ENCODE measurements at places on chromosomes 6 and 20.

DNA sequence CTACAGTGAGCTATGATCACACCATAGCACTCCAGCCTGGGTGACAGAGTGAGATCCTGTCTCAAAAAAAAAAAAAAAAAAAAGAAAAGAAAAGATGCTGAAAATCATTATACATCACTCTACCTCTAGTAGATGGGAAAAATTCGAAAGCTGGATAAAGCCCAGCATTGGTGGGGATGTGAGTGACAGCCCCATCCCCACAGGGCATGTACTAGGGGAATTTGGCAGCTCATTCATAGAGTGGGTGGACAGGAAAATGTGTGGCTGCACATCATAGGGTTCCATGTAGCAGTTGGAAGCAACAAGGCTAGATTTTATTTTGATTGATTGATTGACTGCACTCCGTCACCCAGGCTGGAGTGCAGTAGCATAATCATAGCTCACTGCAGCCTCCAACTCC is 42.0 kb downstream of the MRPL14 start:
- no peak for DNase-seq

GRCh38 chr6:14109411-14109826 is 8.2 kb upstream of the CD83 start:
- no peak for DNase-seq

DNA sequence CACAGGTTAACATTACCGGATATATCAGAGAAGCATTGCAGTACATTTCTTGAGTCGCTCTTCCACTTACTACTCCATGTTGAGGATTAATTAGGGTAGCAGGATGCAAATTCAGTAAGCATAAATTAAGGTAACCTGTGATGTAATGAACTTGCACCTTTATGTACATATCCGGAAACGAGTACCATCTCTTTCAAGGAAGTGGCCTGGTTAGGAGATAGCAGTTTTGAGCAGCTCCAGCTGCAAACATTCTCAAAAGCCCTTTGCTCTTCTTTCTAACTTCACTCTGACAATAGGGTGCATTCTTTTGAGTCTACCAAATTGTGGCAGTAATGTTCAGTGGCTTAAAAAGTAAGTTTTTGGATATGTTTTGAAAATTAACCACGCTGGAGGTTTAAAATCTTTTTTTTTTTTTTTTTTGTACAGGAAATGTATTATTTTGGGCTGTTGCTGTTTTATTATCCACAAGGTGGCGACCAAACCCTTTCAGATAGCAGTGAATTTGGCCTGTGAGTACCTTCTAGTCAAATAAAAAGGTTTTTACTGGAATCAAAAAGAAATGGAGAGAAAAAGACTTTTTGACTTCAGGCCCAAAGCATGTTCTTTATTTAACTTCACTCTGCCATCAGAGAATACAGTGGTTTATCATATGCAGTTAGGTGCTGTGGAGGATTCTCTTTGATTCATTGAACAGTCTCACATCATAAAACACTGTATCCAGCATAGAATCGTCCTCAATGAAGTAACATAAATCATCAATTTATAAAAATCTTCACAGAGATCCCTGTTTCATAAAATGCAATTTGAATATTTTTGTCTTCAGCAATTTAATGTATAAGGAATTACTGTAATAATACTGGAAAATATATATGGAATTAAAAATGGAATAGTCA is 8.9 kb downstream of the FAM217B start:
- DNase-seq, result no peak

- DNase-seq, result no peak
Observed at GRCh38 chr6:1941534-1941933, 303.9 kb downstream of the GMDS start.

DNA sequence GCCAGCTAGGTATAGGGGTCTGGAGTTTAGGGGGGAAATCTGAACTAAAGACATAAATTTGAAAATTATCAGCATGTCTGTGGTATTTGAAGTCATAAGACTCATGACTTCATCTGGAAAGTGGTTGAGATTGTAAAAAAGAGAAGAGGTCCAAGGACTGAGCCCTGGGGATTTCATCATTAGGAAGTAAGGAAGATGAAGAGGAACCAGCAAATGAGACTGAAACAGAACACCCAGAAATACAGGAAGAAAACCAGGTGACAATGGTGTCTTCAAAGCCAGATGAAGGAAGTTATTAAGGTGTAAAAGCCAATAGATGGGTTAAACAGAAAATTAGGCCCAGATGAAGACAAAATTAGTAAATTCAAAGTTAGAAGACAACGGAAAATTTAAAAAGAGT is 49.1 kb upstream of the UBR2 start:
- no peak for DNase-seq

- peak; percentile 32 for DNase-seq
Observed at GRCh38 chr6:143060806-143061596, at the start of gene AIG1. Gene AIG1, plus strand, starts transcription at chr6:143060889. Its CDS starts 37 bp downstream, at chr6:143060926.

- DNase-seq, result no peak
Observed at GRCh38 chr6:160790028-160790792, 88.2 kb downstream of the PLG start.

DNA sequence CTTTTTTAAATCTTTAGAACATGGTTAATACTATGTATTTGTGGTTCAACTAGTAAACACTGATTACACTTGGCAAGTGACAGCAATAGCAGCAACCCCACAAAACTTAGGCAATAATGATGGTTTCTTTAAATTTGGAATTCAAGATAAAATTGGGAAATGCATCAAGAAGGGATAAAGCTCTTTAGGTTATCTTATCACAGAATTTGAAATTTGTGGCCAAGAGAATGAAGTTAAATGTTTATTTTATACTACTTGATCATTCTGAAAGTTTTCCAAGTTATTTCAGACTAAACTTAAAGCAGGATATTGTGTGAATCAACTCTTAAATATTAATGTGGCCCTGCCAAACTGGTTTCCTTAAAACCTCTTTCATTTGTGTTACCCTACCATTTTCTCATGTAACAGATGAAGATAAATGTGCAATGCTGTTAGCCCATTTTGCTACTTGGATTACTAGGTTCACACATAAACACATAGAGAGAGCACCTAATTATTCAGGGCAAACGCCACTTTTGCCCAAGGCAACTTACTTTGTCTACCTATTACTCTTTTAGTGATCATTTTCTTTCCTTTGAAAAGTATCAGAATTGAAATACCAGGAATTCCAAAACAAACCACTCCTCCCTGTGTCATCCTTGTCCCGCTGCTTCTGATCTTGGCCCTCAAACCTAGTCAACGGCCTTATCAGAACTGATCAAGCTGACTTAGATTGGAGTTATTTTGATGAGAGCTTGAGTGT is 186.7 kb upstream of the TENT5A start:
- no peak for DNase-seq

DNA sequence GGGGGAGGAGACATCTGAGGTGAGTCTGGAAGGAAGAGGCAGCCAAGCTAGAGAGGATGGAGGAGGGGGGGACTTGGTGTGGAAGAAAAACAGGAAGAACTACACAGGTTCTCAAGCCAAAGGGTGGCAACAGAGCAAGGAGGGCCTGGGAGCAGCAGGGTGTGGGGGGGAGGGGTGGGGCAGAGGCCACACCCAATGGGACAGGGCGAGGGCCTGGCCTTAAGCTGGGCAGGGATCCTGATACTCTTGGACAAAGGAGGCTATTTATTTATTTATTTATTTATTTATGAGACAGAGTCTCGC is 359.0 kb downstream of the ZFAND3 start:
- no peak for DNase-seq

GRCh38 chr6:117729613-117730012 is 54.3 kb downstream of the NUS1 start:
- no peak for DNase-seq

Data from esophagus squamous epithelium (tissue), 5 donors.